NCI-H1930 (cell line): ENCODE measurements at places on chromosomes 4 and X.

GRCh38 chr4:61333490-61333889 lies 133.4 kb downstream of the ADGRL3 start:
- no peak for DNase-seq

GRCh38 chrX:144295921-144296320 lies 412.1 kb downstream of the UBE2NL start:
- DNase-seq, result no peak

- DNase-seq, result no peak
These were observed 367.4 kb upstream of the ARX start for GRCh38 chrX:25383196-25383595.

DNA sequence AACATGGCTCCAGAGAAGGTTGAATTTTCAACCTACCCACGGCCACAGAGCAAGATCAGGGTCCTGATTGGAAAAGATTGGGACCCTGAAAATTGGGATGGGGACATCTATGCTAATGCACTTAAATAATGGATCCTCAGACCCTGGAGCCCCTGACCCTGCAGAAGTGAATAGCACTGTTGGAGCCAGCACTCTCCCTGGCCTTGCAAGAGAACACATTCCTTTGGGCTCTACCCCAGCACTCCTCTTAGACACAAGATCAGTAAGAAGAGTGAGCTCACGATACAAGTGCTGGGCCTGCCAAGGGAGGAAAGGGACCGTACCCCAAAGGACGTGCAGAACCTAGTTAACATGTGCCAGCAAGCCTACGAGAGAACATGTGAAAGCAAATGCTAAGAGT lies 19.9 kb downstream of the CXCL13 start:
- DNase-seq, result no peak

GRCh38 chr4:83644677-83645659 lies 109.1 kb downstream of the GPAT3 start:
- DNase-seq, result peak; percentile 40

GRCh38 chrX:74865725-74866124 lies 59.5 kb downstream of the NEXMIF start:
- no peak for DNase-seq

- DNase-seq, result no peak
These were observed 46.2 kb downstream of the GPC4 start for GRCh38 chrX:133369065-133369464.

DNA sequence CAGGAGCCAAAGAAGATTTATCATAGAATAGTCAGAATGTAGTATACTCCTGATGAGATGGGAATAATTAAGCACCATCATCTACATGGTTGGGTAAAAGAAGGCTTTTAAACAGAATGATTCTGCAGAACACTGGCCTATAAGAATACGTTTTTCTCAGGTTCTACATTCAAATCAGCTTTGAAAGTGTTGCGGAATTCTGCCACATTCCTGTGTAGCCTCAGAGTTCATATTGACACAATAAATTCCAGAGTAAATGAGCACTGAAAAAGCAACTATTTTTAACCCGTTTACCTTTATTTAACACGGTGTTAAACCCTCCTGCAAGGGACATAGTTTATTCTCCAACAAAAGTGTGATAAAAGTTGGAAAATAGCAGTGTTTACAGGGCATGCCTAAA lies 950.2 kb upstream of the SLIT2 start:
- DNase-seq, result no peak

GRCh38 chr4:26074712-26075430 lies 160.9 kb downstream of the SMIM20 start:
- DNase-seq, result no peak

DNA sequence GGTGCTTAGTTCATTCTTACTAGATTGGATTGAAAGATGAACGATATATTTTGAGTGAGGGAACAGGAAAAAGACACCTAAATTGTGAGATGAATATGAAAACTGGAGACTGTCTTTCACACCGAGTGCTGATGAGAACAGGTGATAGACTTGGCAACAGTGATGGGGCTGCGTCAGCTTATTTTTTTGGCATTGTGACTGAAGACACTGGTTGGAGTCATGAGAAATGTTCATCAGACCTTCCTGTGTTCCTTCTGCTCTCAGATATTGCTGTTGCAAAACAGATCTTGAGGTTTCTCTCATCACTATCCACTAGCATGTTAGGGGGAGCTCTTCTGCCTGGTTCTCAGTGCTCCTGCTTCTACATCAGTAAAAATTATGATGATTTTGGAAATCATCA lies 124.2 kb upstream of the KCNIP4 start:
- no peak for DNase-seq

DNA sequence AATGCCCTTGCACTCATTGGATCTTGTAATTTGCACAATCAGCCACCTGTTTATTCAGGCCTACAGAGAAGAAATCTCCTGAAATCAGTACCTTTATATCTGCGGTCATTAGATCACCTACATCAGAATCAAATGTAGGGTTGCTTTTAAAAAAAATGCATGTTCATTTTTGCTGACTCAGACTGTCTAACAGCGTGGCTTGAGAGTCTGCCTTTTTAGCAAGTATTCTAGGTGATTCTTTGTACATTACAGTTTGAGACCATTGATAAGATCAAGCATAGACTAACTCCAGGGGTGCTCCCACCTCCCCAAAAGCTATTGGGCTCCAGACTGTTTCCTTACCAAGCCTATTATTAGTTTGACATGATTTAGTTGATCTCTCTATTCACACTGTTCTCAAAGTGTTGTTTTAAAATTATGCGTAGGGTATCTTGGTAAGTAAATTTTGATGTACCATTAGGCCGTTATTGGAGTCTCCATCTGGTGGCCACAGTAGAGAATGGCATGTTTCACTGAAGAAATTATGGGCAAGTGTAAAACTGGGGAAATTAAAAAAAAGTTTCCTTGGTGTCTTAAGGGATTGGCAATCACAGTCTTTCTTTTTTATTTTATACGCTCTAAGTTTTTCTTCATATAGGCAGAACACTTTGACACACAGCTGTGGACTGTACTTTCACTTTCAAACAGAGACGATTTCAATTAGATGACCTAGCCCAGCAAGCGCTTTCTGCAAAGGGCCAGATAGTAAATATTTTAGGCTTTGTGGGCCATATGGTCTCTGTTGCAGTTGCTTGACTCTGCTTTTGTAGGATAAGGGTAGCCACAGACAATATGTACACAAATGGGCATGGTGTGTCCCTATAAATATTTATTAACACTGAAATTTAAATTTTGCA lies 33.7 kb upstream of the MSL3 start:
- no peak for DNase-seq

GRCh38 chr4:1374706-1375045 lies 27.7 kb downstream of the UVSSA start:
- no peak for DNase-seq

DNA sequence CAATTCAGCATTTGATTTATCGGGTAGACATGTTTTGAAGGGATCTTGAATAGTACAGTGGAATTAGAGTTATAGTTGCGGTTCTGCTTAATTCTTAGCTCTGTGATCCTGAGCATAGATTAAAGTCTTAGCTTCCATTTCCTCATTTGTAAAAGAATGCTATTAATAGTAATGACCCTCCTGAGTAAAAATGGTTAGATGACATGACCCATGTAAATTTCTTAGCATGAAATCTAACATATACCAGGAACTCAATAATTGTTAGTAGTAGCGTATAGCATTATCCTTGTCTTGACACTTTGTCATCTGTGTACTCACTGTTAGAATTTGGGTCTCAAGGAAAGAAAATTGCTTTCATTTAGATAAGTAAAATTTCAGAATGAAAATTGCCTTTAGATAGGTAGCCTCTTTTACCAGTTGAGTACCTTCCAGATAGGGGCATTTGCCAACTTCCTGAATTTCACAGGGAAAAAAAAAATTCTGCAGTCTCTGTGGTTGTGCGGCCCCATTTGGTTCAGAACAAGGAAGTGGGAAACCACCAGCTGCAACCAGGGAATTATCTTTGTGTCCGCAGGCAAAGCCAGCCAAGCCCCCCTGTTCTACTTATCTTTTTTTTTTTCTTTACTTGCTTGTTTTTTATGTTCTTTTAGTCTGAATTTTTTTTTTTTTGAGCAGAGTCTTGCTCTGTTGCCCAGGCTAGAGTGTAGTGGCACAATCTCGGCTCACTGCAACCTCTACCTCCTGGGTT lies 86.9 kb downstream of the TMEM164 start:
- no peak for DNase-seq

DNA sequence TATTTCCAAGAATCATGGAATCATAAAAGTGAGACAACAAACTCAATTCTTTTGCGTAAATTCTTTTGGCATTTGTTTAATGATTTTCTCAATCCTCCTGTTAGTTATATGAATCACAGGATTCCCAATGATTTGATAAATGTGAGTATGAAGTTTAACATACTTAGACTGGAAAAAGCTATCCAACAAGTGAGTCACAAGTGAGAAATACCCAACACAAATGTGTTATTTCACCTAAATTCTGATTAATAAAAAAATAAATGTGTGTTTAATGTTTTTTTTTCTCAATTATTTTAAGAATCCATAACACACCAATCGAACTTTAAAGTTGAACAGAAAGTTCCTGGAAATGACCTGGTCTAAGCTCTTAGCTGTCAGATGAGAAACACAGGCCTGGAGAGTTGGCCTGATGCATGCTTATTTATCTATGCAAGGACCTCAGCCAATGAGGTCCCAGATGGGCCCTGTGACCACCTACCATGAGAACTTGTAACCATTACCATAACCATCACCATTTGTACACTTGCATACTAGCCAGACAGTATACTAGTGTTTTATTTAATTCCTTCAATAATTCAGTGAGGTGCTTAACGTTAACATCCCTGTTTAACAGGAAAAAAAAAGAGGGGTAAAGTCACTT lies 386.7 kb downstream of the SPRY1 start:
- DNase-seq, result no peak

- DNase-seq, result no peak
These were observed 13.9 kb downstream of the TMEM165 start for GRCh38 chr4:55409468-55410171.

GRCh38 chr4:145847764-145848163 lies 90.9 kb downstream of the ZNF827 start:
- no peak for DNase-seq

- no peak for DNase-seq
These were observed 17.7 kb upstream of the TAB3 start for GRCh38 chrX:30906726-30907125.

DNA sequence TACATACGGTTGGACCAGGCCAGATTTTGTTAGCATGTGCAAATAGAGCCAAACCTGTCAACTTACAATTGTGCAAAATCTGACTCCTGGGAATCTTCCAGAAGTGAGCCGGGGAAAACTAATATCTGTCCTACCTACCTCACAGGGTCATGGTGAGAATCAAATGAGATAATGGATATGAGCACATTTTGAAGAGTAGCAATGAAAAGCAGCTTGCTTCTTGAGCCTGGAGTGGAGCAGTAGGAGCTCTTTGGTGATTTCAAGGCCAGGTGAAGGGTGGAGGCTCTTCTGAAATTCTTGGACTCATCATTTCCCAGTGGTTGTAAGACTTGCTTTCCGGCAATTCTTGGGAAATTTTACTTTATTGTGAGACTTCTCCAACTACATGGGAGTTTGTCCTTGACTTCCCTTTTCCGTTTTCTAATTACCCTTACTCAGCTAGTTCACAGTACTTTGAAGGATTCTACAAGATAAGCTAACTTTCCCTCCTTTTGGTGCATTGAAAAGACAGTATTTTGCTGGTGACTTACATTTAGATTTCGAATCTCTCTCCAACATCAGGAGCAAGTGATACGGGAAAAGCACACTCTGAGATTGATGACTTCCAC lies 12.2 kb downstream of the PLAC1 start:
- no peak for DNase-seq
